ENCODE measurements at places on chromosomes 12 and 14. TPM values are rescaled to one million over a fixed set of nuclear protein-coding genes. Genes with fewer than 3 reads are reported as not detected.

The CD163L1 gene
- total RNA-seq, result 3.3 TPM

The MMP19 gene
- 2.5 TPM for total RNA-seq

The SLC25A47 gene
- under 0.01 TPM for total RNA-seq

The TPI1 gene
- 1,644 TPM for total RNA-seq

The FGD6 gene
- total RNA-seq, result 13.8 TPM

The PTPN21 gene
- total RNA-seq, result 5.4 TPM

The MYF6 gene
- not detected for total RNA-seq

The TSPAN8 gene
- 15.2 TPM for total RNA-seq

The RNASE7 gene
- not detected for total RNA-seq

The CEBPE gene
- total RNA-seq, result not detected

The HDAC7 gene
- 35.3 TPM for total RNA-seq

The EXOC3L4 gene
- total RNA-seq, result under 0.01 TPM

The SDR9C7 gene
- not detected for total RNA-seq

The PYGL gene
- total RNA-seq, result 93.7 TPM

The RIPK3 gene
- total RNA-seq, result 0.56 TPM

The NFATC4 gene
- 30.3 TPM for total RNA-seq

The OR4Q3 gene
- not detected for total RNA-seq

The BCL2L14 gene
- not detected for total RNA-seq

The SLC4A8 gene
- 1.3 TPM for total RNA-seq

The SYT1 gene
- 5.8 TPM for total RNA-seq

The ANKRD33 gene
- total RNA-seq, result under 0.01 TPM

The GZMH gene
- not detected for total RNA-seq

The C1QL4 gene
- total RNA-seq, result 0.38 TPM

The ATP2B1 gene
- 65.9 TPM for total RNA-seq

The PPFIA2 gene
- total RNA-seq, result 0.96 TPM

The OR11H12 gene
- not detected for total RNA-seq

The SLC10A1 gene
- not detected for total RNA-seq

The CLEC4D gene
- not detected for total RNA-seq

The CCDC85C gene
- 7.7 TPM for total RNA-seq

Data from regular cardiac myocyte (primary cell).